ENCODE measurements at places on chromosomes 1 and 21.

DNA sequence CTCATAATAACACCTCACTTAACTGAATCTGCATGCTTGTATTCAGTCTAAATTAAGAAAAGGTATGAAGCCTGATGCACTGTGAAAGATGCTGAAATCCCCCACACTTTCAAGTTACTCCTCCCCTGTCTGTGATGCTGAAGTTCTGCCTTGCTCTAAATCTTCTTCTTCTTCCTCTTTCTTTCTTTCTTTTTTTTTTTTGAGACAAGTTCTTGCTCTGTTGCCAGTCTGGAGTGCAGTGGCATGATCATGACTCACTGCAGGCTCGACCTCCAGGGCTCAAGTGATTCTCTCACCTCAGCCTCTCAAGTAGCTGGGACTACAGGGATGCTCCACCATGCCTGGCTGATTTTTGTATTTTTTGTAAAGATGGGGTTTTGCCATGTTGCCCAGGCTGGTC lies 231.0 kb upstream of the B3GALT2 start:
- no peak for DNase-seq

- no peak for DNase-seq
These were observed 430.2 kb downstream of the OMA1 start for GRCh38 chr1:58116284-58116683.

GRCh38 chr1:216688127-216688657 lies 35.0 kb downstream of the ESRRG start:
- DNase-seq: no peak

- no peak for DNase-seq
These were observed 78.2 kb downstream of the SLC16A1 start for GRCh38 chr1:112877750-112878149.

Measured in NCI-H1417 (cell line).